NCI-H526 (cell line): ENCODE measurements at places on chromosomes 13 and 19.

- peak; percentile 19 for DNase-seq
Measured at GRCh38 chr19:5240011-5240410, 100.6 kb downstream of the PTPRS start.

GRCh38 chr13:97497400-97497799, 63.4 kb downstream of the RAP2A start:
- DNase-seq = no peak

DNA sequence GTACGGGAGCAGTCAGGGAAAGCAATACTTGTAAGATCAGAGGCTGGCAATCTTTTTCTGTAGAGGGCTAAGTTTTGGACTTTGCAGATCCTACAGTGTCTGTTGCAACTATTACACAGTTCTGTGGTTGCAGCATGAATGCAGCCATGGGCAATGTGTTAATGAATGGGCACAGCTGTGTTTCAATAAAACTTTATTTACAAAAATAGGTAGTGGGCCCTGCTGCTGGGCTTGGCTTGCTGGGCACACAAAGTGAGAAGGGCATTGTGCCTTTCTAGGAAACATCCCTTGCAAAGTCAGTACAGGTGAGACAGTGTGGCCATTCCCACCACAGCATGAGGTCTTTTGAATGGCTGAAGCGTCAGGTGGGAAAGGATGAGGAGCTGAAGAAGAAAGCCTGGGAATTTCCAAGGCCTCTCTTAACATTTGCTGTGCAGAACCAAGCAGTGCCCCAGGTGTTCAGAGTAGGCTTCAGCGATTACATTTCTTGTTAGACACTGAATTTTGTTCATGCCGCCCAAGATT, 9.1 kb downstream of the KL start:
- DNase-seq = no peak

DNA sequence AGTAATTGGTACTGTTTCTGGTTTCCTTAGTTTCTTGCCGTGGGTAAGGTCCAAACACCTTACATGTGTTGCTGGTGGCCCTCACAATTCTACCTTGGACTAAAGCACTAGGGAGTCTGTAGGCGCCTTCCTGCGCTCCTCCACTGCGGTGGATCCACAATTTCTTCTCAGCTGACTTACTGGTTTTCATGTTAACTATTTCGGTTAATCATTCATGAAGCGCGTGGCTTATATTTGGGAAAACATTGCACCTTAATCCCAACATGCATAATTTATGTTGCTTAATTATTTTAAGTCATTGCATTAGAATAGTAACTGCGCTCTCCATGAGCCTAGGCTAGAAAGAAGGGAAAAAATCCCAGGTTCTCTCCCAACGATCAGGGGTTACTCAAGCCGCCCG, 37.7 kb downstream of the ARHGEF7 start:
- DNase-seq = peak; percentile 44

GRCh38 chr19:20209051-20209450, 42.0 kb downstream of the ZNF486 start:
- DNase-seq = no peak

- DNase-seq = no peak
Measured at GRCh38 chr19:8065875-8066261, 13.3 kb downstream of the CCL25 start.

DNA sequence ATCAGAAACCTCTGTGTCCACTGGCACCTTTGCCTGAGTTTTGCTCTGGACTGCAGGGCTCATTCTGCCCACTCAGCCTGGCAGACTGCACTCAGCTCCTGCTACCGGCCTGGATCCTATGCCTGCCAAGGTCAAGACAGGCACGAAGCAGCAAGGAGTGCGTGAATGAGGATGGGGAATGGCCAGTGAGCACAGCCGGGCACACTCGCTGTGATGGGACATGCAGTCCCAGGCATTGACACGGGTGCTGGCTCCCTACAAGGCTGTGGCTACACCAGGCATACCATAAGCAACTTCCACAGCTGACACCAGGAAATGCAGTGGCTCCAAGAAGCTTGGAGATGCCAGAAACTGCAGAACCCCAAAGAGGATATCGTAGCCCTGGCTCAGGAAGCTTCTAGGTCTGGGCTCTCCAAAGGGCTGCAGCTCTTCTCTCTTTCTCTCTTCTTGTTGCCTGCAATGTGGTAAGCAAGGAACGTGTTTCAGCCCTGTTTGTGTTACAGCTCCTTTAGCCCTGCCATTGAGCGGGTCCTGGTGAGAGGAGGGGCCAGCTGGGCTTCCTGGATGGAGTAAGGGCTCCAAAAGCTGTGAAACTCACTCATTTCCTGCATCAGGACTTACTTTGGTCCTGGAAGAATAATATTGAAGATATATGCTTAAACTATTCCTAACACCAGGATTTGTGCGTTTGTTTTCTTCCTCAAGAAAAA, 832.6 kb upstream of the SLITRK5 start:
- no peak for DNase-seq

DNA sequence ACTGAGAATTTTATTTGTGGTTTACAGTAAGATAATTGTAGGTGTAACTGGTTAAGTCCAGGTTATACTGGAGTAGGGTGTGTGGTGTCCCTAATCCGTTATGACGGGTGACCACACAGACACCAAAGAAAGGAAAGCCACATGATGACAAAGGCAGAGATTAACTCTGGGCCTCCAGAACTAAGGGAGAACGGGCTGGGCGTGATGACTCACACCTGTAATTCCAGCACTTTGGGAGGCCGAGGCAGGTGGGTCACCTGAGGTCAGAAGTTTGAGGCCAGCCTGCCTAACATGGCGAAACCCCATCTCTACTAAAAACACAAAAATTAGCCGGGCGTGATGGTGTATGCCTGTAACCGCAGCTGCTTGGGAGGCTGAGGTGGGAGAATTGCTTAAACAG, 10.2 kb upstream of the FUT2 start:
- no peak for DNase-seq

DNA sequence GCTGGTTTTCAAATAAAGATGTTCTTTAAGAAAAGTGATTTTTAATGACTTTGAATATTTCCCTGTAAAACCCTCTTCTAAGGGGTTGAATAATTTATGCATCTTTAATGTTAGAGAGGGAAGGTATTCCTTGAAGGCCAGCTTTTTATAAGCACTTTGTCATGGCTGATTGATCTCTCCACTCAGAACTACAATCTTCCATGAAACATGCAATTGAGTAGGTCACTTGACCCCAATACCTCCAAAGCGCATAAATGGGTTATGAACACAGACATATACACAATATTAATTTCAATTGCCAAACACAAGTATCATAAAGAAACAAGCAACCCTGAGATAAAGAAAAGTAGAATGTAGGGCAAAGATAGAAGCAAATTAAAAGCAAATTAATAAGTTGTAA, 359.9 kb downstream of the MTUS2 start:
- no peak for DNase-seq

DNA sequence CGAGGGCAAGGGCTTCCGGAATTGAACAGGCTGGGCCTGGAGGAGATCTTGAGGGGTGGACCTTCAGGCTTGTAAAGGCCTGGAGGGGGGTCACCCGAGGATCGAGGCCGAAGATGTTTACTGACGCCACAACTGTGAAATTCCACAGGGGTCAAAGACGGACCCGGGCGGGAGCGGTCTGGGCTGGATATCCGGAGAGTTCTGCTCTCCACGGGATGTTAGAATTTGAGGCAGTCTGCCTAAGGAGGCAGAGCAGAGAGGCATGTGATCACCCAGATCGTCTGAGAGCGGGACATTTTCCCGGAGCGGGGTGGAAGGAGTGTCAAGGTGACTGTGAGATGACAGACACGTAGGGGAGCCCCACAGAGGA, 13.2 kb downstream of the KLHL26 start:
- no peak for DNase-seq

DNA sequence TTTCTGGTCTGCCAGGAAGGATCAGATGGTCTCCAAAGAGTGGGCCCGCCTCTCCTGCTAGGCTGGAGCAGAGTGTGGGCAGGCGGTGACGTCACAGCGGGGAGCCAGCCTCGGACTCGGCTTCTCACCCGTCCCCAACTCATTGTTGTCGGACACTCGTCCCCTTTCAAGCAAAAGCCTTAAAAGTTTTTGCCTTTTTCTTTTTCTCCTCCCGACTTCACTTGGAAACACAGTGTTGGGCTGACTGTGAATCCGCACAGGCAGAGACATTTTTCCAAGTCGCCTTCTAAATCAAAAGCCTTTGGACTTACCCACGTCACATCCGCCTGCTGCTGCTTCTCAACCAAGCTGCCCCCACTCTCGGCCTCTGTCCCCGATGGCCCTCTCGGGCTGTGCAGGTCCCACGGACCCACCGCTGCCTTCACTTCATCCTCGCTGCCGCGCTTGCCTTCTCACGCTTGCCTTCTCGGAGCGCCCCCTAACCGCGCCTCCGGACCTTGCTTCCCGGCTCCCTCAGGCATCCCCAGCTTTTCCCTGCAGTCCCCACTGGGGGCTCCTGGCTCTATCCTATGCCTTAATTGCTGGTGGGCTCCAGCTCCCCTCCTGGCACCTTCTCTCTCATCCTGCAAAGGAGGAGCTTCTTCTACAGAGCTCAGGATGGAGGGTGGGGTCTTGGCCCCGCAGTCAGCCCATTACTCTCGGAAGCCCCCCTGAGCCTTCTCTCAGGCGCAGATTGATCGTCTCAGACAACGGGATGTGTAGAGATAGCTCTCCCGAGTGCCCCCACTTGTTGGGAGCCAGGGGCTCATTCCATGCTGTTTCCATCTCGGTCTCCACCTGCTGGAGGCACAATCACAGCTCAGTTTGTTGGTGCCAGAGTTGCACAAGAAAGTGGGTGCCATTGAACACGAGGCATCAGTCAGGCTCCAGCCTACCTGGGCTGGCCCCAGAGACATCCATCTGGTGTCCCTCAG, 3.9 kb upstream of the ZNF135 start:
- peak; percentile 23 for DNase-seq

- DNase-seq = no peak
Measured at GRCh38 chr13:64849196-64849595, 2380.9 kb downstream of the PCDH9 start.

GRCh38 chr19:16888629-16889365, at the start of gene F2RL3:
Gene F2RL3 (plus strand): TSS chr19:16888999. CDS start chr19:16889190, 191 bp downstream.
- no peak for DNase-seq

GRCh38 chr19:49677231-49677900, at the start of gene PRMT1:
Gene PRMT1 (plus strand): TSS chr19:49677271. CDS start chr19:49677281, 10 bp downstream.
- DNase-seq = peak; percentile 61

DNA sequence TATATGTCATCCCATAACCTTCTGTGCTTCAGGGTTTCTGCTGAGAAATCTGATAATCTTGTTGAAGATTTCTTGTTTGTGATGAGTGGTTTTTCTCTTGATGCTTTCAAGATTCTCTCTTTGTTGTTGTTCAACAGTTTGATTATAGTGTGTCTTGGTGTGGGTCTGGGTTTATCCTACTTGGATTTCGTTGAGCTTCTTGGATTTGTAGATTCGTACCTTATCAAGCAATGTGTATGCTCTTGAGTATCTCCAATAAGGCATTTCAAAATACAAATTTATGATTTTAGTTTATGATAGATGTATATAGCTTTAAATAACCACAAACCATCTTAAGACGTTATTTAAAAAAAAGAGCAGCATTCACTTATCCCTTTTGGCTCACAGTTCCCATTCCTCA, 57.5 kb downstream of the URI1 start:
- DNase-seq = no peak

GRCh38 chr13:98506322-98506721, 70.6 kb downstream of the STK24 start:
- no peak for DNase-seq

GRCh38 chr13:107900775-107901174, 314.6 kb downstream of the LIG4 start:
- no peak for DNase-seq

DNA sequence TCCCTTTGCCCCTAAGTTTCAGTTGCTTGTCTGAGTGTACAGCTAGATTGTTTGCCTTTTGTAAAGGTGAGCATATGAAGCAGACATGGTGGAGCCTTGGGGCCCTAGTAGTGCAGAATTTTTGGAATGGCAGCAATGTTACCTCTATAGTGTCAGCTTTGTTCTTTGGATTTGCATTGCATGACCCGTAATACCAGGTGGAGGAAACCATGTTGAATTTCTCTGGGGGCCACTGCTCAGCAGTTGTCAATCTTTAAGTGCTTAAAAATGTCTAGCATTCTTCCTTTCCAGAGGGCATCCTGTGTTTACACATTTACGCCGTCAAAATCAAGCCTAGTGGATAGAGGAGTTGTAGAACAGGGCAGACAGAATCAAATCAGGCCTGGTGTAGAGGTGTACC, 303.3 kb downstream of the ATP8A2 start:
- no peak for DNase-seq

DNA sequence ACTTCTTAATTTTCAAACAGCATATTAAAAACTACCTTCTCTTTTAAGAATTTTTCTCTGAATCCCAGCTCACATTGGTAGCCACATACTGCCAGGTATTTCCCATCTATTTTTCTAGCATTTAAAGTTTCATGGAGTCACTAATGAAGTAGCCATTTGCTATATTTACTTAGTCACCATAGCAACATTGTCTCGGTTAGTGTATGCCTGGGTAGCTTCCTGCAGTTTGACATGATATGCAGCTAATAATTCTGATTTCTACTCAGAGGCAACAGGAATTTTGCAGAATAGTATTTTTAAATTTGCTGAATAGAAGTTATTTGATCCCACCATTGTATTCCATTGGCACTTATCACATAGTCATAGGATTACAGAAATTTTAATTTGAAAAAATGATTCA, 30.9 kb upstream of the KCTD4 start:
- DNase-seq = peak; percentile 15

- no peak for DNase-seq
Measured at GRCh38 chr19:3233831-3234230, 9.4 kb downstream of the CELF5 start.

DNA sequence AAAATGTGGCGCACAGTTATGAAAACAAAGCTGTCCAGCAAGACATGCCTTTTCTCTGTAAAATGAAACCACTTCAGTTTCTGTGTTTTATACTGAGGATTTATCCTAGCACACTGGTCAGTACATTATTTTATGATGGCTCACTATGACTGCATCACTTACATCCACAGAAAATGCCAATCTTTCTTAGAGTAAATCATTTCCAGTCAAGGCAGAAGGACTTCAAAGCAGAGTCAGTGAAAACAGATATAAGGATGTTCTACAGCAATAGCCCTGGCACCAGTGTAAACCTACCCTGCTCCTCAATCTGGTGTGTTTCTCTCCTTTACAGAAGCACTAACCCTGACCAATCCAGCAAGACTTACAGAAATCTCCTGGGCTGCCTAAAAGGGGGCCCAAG, 473.5 kb downstream of the GPC6 start:
- no peak for DNase-seq

DNA sequence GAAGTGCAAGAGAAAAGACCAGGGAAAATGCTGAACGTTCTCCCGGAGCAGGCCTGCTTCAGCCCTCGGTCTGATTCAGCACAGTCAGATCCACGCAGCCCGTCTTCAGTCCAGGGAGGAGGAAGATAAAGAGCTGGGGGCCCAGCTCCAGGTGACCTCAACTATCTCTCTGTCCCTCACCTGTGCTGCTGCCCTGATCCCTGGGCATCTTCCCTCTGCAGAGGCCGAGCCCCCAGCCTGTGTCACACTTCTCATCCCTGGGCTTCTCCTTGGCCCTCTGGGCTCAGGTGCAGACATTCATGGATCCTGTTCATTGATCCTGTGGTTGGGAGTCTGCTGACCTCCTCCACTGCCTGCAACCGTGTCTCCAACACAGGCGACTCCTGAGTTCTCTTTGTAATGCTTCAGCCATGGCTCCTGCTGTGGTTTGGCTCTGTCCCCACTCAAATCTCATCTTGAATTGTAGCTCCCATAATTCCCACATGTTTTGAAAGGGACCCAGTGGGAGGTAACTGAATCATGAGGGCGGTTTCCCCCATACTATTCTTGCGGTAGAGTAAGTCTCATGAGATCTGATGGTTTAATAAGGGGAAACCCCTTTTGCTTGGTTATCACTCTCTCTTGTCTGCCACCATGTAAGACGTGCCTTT, 27.9 kb downstream of the COL4A2 start:
- DNase-seq = no peak

- DNase-seq = no peak
Measured at GRCh38 chr13:42984691-42985090, 7.3 kb downstream of the EPSTI1 start.
